ENCODE measurements at places on chromosomes 3 and 15.
A peak's percentile ranks its signal among the peaks of the same experiment; 100 is the strongest.

DNA sequence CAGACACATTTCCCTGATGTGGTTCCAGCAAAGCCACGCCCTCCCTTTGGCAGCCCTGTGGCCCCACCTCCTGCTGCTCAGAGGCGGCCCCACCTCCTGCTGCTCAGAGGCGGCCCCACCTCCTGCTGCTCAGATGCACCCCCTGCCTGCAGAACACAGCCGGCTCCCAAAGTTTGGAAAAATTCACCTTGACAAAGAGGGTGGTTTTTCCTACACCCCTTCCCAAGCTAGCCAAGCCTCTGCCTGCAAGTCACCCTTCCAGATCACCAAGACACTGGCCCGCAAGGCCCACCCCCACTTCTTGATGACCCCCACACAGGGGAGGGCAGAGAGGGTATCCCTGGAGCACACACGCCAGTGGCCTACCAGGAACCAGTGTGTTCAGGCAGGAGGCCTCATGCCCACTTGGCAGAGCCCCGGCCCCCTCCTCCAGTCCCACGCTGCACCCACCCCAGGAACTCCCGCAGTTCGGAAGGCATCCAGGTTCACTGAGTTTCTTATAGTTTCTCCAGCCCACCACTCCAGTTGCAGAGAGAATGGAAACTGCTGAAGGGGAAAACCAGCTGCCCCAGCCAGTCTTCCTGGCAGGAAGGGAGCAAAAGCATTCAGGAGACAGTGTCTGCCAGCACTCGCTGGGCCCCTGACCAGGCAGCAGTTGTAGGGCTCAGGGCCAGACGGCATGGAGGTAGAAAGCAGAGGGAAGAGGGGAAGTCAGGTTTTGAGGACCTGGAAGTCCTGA is 2.3 kb upstream of the HAPLN3 start:
- peak; percentile 83 for DNase-seq

GRCh38 chr3:133362539-133362938 is 37.3 kb upstream of the BFSP2 start:
- no peak for DNase-seq

- no peak for DNase-seq
Observed at GRCh38 chr3:53240989-53241972, 14.5 kb downstream of the TKT start.

DNA sequence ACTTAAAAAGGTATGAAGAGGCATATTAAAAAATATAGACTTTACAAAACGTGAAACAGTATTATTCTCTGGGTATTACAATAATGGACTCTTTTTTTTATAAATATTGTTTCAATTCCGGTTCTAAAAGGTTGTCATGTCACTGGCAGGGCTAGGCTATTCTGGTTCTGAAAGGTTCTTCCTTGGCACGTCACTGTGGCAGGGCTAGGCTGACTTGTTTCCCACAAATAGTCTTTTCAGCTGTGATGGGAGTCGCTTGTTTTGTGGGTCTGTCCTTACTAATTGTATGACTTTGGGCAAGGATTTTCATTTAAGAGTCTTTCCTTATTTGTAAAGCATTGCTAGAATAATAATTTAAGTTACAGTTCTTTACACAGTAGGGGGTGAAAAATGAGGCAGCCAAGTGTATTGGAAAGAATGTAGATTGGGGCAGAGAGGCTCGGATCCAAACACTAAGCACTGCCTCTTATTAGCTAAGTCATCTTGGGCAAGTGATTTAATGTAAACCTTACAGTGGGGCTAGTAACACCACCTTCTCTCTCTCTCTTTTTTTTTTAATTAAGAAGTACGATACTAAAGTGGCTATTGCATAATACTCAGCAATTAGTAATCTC is 12.4 kb upstream of the MELTF start:
- DNase-seq: no peak

DNA sequence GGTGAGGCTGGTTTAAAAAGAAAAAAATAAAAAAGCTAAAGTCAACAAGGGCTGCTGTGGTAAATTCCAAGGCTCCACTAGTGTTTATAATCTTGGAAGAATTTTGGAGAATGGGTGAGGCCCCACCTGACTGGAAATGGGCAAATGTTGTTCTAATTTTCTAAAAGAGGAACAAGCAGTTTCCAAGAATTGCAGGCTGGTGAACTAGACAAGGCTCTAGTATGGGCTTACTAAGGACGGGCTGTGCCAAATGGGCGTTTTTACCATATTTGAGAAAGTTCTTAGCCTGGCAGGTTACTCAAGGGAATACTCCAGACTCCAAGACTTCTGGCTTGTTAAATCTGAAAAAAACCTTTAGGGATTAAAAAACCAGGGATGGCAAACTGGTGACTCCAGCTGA is 67.0 kb upstream of the ABHD2 start:
- no peak for DNase-seq

DNA sequence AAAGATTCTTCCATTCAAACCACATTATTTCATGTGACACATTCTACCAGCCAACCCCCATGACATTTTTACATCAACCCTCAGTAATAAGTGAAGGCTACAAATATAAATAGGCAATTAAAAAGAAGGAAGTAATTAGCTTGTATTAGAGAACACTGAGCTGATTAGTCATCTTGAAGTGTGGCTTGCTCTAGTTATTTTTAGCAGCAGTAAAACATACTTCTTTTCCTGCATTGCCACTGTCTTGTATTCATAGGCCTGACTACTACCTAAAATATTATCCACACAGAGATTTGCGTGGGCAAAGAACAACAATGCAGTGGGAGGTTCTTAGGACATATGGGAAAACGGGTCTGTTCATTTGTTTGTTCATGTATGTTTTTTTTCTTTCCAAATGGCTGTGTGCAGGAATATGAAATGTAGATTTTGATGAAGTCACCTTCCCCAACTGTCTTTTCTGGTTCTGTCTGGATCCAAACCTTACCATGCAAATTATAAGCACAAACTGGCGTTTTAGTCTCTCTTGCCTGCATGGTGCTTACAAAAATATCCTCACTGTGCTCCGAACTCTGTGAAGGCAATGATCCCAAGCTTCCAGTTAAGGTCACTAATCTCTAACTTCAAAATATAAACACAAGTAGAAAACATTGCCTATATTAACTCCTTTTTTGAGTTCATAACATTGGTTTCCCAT is 31.5 kb upstream of the TM4SF4 start:
- peak; percentile 81 for DNase-seq

DNA sequence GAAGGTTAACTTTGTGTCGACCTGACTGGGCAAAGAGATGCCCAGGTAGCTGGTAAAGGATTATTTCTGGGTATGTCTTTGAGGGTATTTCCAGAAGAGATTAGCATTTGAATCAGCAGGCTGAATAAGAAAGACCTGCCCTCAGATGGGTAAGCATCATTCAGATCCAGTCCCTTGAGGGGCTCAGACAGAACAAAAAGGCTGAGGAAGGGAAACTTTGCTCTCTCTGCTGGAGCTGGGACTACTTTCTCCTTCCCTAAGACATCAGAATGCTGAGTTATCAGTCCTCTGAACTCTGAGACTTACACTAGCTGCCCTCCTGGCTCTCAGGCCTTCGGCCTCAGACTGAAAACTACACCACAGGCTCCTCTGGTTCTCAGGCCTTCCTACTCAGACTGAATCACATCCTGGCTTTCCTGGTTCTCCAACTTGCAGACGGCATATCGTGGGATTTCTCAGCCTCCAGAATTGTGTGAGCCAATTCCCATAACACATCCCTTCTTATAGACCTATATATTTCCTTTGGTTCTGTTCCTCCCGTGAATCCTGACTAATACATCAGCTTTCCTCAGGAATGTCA is 982.9 kb downstream of the TUSC7 start:
- peak; percentile 77 for DNase-seq

DNA sequence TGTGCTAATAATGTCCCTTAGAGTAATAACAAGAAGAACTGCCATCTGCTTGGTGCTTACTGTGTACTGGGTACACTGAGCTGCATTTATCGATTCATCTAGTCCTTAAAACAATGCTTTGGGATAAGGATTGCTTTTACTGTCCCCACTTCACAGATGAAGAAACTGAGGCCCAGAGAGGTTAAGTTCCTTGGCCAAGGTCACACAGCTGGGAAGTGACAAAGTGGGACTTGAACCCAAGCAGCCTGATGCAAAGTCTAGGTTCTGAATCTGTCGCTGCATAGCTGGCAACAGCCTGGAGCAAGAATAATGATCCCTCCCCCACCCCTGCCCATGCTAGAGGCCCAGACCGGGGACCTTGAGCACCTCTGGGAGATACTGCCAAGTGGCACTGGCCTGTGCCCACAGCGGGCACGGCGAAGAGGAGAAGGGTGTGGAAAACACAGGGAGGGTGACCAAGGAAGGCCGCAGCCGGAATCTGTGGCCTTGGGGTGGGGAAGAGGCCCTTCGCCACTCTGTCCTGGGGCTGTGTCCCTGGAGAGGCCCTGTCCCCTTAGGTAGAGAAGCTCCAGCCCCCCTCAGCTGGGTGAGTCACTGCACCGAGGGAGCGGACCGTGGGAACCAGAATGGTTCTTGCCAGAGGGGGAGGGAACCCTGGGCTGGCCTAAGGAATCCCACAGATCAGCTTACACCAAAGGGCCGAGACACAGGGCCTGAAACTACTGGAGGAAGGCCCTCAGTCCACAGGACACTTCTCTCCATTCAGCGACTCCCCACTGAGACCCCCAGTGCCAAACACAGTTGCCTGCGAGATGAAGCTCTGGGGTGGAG is 3.5 kb downstream of the PLXND1 start:
- DNase-seq: peak; percentile 82

DNA sequence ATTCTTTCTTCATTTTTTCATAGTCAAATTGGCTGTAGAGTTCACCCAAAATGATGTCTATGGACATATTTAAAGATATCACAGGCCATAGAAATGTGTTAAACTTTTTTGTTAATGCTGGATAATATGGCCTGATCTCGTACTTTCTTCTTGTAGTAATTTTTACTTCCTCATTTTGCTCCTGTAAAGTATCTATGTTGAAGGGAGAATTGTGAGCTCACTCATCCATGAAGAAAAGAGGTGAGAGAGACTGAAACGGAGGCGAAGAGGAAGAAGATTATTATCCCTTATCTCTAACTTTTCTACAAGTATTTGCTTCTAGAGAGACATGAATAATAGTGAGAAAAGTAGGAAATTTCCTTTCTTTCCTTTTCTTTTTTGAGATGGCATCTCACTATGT is 613.8 kb upstream of the TBL1XR1 start:
- no peak for DNase-seq

DNA sequence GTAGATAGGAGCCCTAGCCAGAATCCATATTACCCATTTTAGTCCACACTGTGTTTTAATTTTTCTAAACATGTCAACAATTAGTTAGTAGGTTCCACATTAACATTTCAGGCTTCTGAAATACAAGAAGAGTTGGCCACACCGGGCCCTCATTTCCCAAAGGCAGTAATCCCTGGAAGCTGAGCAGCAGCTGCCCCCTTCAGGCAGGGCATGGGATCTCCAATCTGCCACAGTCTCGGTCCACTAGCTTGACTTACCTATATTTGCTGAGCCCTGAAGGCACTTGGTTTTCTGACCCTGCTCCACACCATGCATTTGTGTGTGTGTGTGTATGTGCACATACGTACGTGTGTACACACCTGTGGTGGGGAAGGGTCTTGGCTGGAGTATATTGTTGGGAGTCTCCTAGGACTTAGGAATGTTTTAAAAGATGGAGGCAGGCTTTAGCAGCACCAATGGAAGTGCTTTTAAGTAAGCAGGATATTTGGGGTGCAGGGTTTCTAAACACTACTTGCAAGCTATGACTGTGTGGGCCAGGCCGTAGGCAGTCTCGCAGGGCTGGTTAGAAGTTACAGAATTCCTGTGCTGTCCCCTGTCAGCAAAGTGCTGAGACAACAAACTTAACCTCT is 71.2 kb upstream of the SOX14 start:
- DNase-seq: no peak

DNA sequence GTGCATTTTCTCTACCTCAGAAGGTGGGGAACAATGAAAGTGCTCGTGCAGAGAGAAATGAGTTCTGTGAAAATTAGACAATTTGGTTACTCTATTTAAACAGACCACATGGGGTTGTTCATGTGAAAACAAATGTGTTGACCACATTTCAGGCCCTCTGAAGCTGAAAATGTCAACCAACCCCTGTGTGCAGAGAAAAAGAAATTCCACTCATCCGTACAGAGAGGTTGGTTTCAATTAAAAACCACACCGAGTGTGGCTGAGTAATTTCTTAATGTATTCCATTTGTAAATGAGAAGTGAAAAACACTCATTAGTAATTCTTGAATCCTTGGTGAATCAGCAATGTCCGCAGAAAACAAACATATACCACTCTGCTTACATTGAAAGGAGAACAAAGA is 46.9 kb upstream of the SLC7A14 start:
- peak; percentile 86 for DNase-seq

DNA sequence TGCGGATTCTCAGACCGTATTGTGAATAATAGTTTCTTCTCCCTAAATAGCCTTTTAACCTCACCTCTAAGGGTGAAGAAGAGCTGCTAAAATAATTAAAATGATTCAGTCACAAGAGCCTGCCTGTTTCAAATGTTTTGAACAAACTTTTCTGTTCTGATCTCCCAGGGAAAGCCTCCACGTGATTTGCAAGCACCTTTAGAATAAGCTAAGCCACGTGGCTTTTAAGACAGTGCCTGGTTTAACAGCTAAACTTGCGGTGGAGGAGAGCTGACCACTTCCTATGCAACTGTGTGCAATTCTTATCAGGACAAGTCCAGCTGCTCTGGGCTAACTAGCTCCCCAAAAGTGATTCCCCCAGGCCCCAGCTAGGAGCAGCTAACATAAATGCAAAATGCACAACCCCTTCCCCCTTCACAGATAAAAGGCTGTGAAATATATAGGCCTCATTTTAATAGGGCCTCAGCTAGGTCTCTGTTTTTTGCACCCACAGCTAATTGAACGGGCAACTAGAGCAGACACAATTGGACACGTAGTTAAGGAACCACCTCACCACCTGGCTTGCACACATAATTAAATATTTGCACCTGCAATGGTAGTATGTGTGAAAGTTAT is 401.2 kb upstream of the NR2F2 start:
- peak; percentile 2 for DNase-seq

GRCh38 chr3:127039719-127040118 is 56.8 kb downstream of the PLXNA1 start:
- DNase-seq: no peak

- DNase-seq: peak; percentile 69
Observed at GRCh38 chr3:37243820-37244748, 69.7 kb upstream of the LRRFIP2 start.

DNA sequence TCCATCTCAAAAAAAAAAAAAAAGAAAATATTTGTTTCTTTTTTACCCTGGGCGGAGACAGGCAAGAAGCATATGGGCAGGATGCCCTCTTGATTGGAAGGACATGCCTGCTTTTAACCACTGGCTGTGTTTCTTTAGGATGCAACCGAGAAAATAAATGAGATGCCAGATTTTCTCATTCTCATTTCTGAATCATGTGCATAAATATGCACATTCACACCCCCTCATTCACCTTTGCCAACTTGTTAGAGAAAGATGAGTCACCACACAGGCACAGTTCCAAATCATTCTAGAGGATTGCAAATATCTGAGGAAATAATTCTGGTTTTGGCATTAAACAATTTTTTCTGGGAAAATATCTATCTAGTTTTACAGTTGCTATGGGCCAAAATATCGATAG is 3.3 kb downstream of the LIPH start:
- peak; percentile 95 for DNase-seq

DNA sequence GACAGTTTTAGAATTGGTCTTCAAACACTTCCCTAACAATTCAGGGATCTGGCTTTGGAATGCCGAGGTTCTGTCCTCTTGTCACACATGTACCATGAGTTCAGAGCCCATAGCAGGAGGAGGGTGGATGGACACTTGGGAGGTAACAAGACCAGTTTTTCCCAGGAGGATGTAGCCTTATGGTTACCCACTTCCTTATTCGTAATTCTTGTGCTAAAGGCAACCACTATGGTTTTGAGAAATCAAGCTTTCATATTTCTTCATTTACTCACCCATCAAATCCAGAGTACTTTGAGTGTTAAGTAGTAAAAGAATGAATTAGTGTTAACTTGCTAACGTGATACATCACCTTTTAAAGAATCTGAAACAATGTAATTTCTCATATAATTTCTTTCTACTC is 479.6 kb upstream of the ALCAM start:
- DNase-seq: peak; percentile 60
